Panc1 (cell line): ENCODE measurements at places on chromosomes 12 and 14.

DNA sequence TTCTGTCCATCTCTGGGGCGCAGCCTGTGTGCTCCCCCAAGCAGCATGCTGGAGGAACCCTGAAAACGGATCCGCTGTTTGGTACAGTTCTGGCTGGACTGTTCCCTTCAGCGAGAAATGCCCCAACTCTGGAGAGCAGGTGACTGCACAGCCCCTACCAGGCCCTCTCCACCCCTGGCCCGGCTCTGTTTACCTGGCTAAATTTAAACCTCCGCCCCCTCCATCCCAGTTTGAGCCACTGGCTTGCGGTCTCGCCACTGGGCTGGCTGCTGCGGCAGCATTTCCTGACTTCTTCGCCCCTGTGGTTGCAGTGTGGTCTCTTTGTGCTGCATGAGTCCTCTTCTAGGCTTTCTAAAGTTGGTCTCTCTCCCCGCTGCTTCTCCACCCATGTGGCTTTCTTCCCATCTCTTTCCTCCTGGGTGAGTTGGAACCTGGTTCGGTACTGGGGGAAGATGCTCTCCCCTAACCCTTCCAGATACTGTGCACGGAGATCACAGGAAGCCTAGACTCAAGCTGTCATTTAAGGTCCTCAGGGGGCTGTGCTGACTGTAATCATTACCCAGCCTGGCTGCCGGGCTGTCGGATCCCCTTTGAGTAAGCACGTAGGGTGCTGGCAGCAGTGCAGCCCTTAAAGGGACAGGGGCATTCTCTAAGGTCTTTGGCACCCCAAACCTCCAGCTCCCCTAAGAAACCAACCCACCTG, 60.6 kb downstream of the FBXL14 start:
- DNase-seq, result no peak
- peak overlapping the region; percentile 51 for H3K4me3 ChIP-seq
- no peaks in the 10 kb centered on the region for H3K36me3 ChIP-seq
- H3K27ac ChIP-seq, result peak overlapping the region; percentile 84
- H3K27me3 ChIP-seq, result no peaks in the 10 kb centered on the region

DNA sequence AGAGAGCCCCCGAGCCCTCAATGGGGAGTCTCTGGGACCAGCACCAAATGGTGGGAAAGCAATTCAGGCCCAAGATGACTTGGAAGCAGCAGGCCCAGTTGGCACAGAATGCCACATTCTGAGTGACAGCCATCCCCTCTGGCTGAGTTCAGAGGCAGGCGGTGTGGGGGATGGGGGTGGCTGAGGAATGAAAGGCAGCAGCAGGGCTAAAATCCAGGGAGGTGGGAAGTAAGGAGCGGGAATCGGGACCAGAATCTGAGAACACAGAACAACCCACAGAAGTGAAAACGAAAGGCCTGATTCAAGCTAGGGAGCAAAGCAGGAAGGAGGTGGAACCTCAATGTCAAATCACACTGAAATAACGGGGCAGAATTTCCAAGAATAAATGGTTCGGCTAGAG, 171.2 kb downstream of the CALM1 start:
- no peaks in the 10 kb centered on the region for H3K36me3 ChIP-seq
- H3K4me1 ChIP-seq, result no peaks in the 10 kb centered on the region
- no peak overlapping the region for H3K4me3 ChIP-seq
- DNase-seq, result no peak
- no peak overlapping the region for H3K27ac ChIP-seq

DNA sequence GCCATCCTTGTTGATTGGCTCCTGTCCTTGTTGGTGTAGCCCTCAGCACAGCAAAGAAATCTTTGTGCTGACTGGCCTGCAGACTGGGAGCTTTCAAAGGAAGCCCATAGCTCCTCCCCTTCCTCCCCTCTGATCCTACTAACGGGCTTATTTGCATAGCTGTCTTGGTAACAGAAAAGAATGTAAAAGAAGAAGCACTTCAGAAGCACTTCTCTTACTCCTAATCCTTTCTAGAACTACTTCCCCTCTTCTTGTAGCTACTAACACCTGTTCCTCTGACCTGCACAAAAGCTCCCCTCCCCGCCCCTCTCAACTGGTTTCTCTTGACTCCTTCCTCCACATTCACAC, 14.3 kb upstream of the RIC8B start:
- no peak for DNase-seq
- H3K27ac ChIP-seq, result no peak overlapping the region
- H3K4me1 ChIP-seq, result no peaks in the 10 kb centered on the region
- no peaks in the 10 kb centered on the region; the same call in 1 of the 2 replicates for H3K27me3 ChIP-seq
- no peaks in the 10 kb centered on the region for H3K36me3 ChIP-seq

GRCh38 chr12:123057513-123058265, 77.2 kb downstream of the ARL6IP4 start:
- H3K4me1 ChIP-seq, result peaks cover 34% of the 10 kb centered on the region
- no peaks in the 10 kb centered on the region for H3K27me3 ChIP-seq
- DNase-seq, result no peak
- H3K27ac ChIP-seq, result no peak overlapping the region
- H3K36me3 ChIP-seq, result no peaks in the 10 kb centered on the region

- H3K4me1 ChIP-seq, result no peaks in the 10 kb centered on the region
- no peak overlapping the region for H3K4me3 ChIP-seq
- peaks cover 7% of the 10 kb centered on the region; the same call in 1 of the 2 replicates for H3K27me3 ChIP-seq
- no peak overlapping the region for H3K27ac ChIP-seq
Observed at GRCh38 chr14:20775043-20775442, 6.0 kb upstream of the RNASE6 start.
